ENCODE measurements at places on chromosomes 4 and X.
A peak's percentile ranks its signal among the peaks of the same experiment; 100 is the strongest.

GRCh38 chrX:4936315-4936714 lies 1222.9 kb upstream of the PRKX start:
- no peak for DNase-seq

GRCh38 chrX:40391662-40392061 lies 189.1 kb upstream of the ATP6AP2 start:
- no peak for DNase-seq

GRCh38 chr4:92279296-92279695 lies 24.5 kb upstream of the GRID2 start:
- no peak for DNase-seq

DNA sequence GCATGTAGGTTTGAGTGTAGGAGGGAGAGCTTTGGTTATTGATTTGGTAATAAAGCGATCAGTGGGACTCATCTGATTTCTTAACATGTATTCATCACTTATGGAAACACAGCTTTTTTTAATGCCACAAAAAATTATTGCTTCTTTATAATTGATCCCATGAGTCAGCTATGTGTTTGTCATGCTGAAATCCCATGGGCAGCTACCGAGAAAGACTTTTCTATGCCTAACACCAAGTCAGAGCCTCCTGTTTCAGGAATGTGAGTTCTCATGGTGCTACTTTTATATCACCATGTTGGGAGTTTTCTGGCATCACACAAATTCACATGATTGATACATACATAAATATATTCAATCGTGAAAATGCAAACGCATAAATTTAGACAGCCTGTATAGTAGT lies 165.7 kb downstream of the RAPGEF2 start:
- DNase-seq, result no peak

DNA sequence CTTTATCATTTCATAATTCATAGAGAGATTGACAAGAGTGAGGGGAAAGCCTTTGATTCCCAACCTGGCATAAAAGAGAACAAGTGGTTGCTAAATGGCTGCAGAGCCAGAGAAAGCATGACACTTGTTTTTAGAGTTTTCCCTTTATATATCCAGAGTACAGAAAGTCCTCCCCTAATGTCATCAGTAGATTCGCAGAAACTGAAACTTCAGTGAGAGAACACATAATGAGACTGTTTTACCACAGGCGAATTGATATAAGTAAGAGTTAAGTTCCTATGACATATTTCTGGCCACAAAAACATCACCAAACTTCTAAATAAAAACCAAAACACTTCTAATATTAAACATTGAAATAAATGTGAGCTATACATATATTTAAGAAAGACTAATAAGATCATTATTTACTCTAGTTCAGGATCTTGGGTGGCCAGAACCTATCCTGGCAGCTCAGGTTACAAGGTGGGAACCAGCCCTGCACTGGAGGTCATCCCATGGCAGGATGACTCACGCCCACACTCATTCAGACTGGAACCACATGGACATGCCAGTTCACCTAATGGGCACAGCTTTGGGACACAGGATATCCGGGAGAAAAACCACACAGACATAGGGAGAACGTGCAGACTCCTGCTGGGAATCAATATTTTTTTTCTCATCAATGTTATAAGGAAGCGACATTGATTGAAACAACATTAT lies 35.5 kb downstream of the NWD2 start:
- DNase-seq, result no peak

DNA sequence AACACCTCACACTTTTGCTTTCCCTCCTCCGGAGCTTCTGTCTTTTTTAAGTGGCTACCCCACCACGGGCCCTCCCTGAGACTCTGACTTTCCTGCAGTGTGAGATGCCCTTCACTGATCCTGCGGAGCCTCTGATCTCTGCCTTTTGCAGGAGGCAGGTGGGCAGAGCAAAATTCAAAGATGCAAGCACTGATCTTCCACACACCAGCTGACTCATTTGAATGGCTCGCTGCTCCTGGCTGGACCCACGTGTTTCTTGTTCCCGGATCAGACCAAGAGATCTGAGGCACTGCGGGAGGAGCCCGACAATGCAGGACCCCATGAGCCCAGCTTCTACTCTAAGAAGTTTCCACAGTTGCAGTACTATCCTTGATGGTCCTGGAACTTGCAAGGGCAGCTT lies 1607.9 kb upstream of the TENM3 start:
- DNase-seq, result no peak

GRCh38 chrX:21658152-21658737 lies at the start of gene KLHL34:
KLHL34 (minus strand) TSS chrX:21658330; CDS start chrX:21657788, 542 bp downstream.
- DNase-seq, result no peak

GRCh38 chrX:6644411-6644810 lies 109.5 kb upstream of the VCX3A start:
- no peak for DNase-seq

DNA sequence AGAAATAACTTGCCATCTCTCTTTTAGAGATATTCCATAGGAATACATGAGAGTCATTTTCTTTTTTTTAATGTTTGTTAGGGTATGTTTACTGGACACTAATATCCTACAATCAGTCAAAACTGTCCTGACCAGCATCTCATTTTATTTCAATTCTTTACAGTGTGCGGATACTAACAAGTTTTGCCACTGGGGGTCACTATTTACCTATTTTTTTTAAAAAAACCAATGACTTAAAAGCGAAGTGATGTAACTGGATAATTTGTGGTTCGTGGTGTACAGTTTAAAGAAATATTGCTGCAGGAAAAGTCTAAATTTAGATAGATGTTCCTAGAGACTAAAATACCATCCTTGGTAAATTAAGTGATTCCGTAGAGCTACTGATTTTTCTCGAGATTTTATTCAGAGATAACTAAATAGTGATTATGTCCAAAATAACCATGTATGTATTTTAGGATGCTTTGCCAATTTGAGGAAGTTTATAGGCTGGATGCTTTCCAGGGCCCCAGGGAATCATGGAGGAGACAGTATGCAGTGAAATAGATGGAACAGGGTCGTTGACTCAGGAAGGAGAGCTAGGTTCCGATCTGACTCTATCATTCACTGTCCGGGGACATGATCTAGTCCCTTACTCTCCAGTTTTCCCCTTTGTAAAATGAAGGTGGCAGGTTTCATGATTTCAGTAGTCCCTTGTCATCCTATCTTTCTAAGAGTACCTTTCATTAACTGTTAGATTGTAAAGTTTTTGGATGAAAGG lies 34.0 kb upstream of the GNPDA2 start:
- DNase-seq, result no peak

GRCh38 chrX:2566055-2566454 lies 65.3 kb upstream of the DHRSX start:
- no peak for DNase-seq

DNA sequence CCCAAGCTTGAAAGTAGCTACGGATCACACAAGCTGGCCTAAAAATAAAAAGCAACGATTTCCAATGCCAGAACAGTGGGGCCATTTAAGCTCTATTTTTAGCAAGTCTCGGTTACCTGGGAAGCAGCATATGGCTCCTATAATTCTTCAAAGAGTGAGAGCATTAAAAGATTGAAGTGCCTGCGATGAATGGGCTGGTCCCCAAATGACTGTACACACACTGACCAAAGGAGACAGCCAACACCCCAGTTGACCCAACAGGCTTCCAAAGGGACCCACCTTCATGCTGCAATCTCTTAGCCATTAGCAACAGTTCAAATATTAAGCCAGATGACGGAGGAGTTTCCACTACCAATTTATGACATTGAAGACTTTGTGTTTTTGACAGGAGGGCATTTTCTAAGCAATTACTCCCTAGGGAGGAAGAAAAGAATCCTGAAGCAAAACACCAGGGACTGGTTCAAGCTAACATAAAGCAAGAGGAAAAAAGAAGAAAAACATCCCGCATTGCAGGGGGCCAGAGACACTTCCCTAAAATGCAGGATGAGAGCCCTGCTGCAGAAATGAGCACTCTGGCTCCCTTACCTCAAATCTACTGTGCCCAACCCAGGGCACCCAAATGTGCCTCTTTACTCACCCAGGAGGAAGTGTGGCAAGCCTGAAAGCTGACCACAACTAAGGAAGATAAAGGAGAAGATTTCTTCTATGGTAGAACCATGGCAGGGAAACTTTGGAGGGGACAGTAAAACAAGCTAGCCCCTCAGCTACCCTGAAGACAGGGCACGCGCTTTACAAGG lies 21.6 kb downstream of the SH3KBP1 start:
- no peak for DNase-seq

- no peak for DNase-seq
Observed at GRCh38 chr4:145167887-145168286, 12.5 kb downstream of the OTUD4 start.

DNA sequence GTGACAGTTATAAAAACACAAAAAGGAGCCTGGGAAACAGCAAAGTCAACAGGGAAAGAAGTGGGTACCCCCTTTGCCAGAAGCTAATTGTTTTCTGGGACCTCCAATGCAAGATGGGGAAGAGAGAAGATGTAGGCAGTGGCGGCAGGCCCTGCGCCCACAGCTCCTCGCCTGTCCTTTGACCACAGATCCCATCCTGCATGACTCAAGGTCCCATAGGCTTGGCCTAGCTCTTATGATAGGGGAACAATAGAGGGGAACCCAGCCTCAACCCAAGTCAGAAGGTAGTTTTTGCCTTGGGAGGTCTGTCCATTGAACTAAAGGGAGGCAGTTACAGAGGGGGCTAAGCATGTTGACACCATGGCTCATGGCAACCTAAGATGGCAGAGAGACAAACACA lies 14.2 kb downstream of the ZMYM3 start:
- no peak for DNase-seq

DNA sequence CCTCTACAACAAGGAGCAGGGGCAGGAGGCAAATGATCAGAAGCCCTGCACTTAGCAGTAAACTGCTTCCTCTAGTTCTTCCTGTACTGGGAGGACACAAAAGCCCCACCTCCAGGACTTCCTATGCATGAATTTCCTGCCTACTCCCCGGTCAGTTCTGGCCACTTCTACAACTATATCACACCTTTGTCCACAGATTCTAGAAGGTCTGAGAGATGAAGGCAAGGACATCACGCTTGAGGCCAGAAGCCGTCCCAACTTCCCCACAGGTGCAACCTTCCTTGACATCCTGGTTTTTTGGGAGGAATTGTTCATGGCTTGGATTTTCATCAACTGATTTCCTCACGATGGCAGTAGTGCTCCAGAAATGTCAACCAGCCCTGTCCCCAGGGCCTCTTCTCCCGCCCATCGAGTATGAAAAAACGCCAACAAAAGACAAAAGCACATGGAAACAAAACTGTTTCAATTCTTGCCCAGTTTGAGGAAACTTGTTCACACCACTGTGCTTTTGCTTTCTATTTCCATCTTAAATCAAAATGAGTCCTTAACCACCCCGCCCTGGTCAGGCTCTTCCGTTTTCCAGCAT lies 206.5 kb upstream of the STK26 start:
- DNase-seq, result peak; percentile 54

- DNase-seq, result no peak
Observed at GRCh38 chrX:10579112-10580011, 41.0 kb downstream of the MID1 start.

DNA sequence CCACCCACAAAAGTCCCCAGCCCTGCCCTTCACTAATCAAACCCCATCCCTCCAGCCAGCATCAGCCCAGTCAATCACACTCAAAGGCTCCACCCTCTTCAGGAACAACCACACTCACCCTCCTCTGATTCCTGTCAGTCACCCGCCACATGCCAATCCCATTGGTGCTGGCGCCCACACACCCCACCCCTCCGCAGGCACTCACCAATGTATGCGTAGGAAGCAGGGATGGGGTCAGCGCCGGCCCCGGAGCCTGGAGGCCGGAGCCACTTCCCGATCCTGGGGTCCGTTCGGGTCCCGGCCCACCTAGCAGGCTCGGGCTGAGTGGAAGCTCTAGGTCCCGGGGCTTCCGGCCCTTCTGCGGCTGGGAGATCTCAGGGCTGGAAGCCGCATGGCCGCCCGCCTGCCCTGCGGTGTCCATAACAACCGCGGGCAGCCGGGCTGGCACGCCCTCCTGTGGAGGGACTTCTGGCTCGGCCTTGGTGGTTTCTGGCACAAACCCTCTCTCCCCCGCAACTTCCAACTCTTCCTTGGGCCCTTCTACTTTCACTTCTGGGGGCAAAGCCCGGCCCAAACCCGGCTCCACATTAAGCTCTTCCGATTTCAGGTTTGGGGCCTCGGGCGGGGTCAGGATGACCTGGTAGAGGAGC lies 7.9 kb upstream of the CFP start:
- DNase-seq, result no peak

GRCh38 chr4:14835288-14835687 lies 167.0 kb upstream of the CPEB2 start:
- DNase-seq, result no peak

GRCh38 chrX:9102956-9103355 lies 69.0 kb upstream of the FAM9B start:
- DNase-seq, result no peak

DNA sequence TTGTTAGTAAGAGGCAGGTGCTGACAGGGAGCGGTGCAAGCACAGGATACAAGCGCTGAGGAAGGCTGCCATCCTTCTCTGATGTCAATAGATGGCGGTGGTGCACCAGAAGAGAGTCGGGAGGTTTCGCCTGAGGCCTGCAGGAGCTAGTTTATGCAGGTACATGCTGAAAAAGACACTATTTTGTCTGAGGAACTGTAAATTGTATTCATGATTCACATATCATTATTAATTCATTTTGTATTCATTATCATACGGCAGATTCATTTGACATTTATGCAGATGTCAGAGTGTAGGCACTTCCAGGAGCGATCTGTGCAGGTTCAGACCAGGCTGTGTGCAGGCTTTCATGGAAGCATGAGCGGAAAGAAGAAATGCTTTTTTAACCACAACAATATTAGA lies 824.0 kb downstream of the STIM2 start:
- DNase-seq, result peak; percentile 31

GRCh38 chrX:128699716-128700285 lies 647.6 kb upstream of the ACTRT1 start:
- no peak for DNase-seq

GRCh38 chrX:88072339-88073030 lies 554.9 kb downstream of the KLHL4 start:
- no peak for DNase-seq

GRCh38 chrX:34956916-34957315 lies 14.3 kb downstream of the FAM47B start:
- no peak for DNase-seq

DNA sequence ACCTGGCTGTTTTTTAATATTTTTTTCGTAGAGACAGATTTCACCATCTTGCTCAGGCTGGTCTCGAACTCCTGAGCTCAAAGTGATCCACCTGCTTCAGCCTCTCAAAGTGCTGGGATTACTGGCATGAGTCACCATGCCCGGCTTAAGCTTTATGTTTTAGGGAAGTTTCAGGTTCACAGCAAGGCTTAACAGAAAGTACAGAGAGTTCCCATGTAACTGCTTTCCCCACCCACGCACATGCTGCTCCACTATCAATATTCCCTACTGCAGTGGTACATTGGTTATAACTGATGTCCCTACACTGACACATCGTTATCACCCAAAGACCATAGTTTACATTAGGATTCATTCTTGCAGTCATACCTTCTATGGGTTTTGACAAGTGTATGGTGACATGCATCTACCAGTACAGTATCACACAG lies 62.7 kb downstream of the PRPS1 start:
- no peak for DNase-seq

- DNase-seq, result no peak
Observed at GRCh38 chr4:52144372-52144771, 93.3 kb downstream of the SPATA18 start.

GRCh38 chr4:86926435-86927086 lies 8.2 kb upstream of the AFF1 start:
- no peak for DNase-seq

- no peak for DNase-seq
Observed at GRCh38 chr4:154073107-154073822, 284.4 kb upstream of the SFRP2 start.
